ENCODE measurements at places on chromosomes 7 and 10. TPM values are rescaled to one million over a fixed set of nuclear protein-coding genes. Genes with fewer than 3 reads are reported as not detected.

- no peak for DNase-seq
Observed at GRCh38 chr10:20887706-20888555, 9.2 kb downstream of the NEBL start.

Gene VSTM4
- not detected for total RNA-seq

Gene MSRB2
- total RNA-seq: 0.66 TPM

Gene KLF14
- total RNA-seq: not detected

DNA sequence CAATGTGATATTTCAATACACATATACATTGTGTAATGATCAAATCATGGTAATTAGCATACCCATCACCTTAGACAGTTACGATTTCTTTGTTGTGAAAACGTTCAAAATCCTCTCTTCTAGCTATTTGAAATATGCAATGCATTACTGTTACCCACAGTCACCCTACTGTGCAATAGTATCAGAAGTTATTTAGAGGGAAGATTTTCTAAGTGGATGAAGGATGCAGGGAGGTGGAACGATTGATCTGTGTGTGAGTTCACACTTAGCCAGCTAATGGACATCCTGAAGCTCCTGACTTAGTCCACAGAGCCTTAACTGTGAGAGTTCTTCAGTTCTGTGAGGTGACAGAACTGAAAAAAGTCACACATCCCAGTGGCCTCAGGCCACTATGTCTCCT is 97.2 kb upstream of the LAMB4 start:
- DNase-seq: no peak

Gene SEMA4G
- total RNA-seq: 1.1 TPM

- no peak for DNase-seq
Observed at GRCh38 chr10:19577807-19578206, 238.4 kb upstream of the PLXDC2 start.

Gene CRPPA
- 1.1 TPM for total RNA-seq

DNA sequence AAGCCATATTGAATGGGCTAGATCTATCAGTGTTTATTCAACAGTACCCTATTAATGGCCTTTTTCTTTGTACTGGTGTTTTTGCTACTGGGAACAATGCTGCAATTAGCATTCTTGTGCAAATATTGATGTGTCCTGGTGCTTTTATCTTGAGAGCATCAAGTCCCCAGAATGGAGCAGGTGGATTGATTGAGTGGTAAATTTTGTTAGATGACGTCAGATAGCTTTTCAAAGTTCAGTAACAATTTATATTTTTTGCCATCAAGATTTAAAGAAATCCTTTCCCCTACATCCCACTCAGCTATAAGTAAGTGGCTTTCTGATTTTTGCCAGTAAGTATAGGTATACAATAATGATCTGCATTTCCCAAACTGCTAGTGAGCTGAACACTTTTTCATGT is 63.4 kb upstream of the SYPL1 start:
- no peak for DNase-seq

DNA sequence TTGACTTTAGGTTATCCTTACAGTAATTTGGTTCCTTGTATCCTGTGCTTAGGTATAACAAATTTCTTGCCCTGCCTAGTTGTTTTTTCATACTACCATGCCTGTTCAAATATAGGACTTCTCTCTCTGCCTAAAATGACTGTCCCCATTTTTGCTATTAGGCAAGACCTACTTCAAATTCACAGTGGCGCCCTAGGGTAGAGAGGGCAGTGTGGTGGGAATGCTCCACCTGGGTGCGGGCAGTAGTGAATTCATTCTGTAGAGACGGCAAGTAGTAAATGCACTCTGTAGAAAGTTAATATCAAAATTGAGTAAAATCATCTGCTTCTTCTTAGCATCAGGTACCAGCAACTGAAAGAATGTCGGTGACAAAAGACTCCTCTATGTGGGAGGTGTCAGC is 120.4 kb upstream of the RHOBTB1 start:
- no peak for DNase-seq

DNA sequence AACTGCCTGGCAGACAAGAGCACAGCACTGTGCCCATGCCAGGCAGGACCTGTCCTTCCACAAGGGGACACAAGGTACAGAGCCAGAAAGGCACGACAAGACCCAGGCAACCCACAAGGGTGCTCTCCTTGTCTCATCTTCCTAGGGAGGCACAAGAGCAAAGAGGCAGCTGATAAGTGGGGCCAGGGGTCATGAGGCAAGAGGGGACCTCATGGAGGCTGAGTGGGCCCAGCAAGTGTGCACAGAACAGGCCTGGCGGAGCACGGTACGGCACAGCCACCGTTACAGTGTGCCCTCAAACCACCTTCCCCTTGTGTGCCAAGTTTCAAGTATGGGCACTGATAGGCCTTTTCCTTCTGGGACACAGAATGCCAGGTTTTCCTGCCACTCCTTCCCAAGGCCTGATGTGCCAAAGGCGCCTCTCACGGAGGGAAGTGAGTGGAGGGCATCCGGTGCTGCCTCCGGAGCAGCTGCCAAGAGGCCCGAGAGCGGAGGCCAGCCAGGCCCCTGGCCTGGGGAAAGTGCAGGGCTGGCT is 75.6 kb downstream of the FAM53B start:
- no peak for DNase-seq

- DNase-seq: no peak
Observed at GRCh38 chr7:98900815-98901214, 22.5 kb downstream of the TRRAP start.

- DNase-seq: no peak
Observed at GRCh38 chr7:144132262-144132661, 9.3 kb downstream of the OR2A14 start.

GRCh38 chr10:47336387-47337134 is 11.6 kb upstream of the RBP3 start:
- DNase-seq: no peak

DNA sequence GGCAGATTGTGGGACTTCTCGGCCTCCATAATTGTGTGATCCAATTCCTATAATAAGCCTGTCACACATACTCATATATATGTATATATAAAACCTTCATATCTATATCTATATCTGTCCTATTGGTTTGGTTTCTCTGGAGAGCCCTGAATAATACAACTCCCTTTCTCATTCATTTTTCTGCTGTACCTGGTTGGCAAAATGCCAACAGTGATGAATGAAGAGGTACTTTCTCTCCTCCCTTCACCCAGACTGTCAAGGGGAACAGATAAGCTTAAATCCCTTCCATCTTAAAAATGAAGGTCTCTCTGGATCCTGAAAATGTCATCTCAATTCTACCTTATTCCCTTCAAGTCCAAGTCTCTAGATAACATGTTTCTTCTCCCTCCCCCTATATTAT is 60.3 kb upstream of the FOXP2 start:
- DNase-seq: no peak

Gene WEE2
- 0.14 TPM for total RNA-seq
